Lung microvascular endothelial cell (primary cell): ENCODE measurements at places on chromosomes 2 and 18.

GRCh38 chr2:47798631-47799030, 15.7 kb downstream of the MSH6 start:
- no peak for DNase-seq

- peak; percentile 90 for DNase-seq
These were observed 46.7 kb upstream of the LAPTM4A start for GRCh38 chr2:20097889-20098714.

GRCh38 chr18:49691177-49691608, 122.1 kb downstream of the ACAA2 start:
- peak; percentile 87 for DNase-seq

- DNase-seq: no peak
These were observed 4.6 kb downstream of the CDCA7 start for GRCh38 chr2:173359231-173359630.

- peak; percentile 48 for DNase-seq
These were observed 25.4 kb downstream of the SESTD1 start for GRCh38 chr2:179239195-179239594.

DNA sequence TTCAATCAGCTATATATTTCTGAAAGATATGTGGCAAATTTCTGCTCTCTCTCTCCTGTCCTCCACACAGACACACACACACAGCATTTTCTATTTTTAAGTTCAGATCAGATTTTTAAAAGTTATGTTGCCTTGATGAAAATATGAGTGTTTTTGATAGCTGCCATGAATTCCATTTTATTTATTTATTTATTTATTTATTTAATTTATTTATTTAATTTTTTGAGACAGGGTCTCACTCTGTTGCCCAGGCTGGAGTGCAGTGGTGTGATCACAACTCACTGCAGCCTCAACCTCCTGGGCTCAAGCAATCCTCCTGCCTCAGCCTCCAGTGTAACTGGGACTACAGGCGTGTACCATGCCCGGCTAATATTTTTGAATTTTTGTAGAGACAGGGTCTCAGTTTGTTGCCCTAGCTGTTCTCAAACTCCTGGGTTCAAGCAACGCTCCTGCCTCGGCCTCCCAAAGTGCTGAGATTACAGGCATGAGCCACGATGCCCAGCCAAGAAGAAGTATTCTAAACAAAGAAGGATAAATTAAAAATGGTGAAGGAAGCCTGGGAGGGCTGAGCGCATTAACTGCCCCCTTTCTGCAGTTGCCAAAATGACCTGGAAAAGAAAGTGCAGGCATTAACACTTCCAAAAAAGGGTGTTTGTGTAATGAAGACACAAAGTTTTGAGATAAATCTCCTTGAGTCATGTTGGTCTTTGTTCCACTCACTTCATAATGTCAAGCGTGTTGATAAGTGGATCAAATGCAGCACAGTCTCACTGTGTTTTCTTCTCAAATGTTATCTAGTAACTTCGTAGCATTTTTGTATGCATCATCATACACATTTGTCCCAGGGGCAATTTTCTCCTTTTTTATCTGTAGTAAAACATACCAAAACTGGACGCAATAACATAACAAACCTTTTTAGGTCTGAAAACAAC, 11.1 kb upstream of the IMPA2 start:
- DNase-seq: no peak

DNA sequence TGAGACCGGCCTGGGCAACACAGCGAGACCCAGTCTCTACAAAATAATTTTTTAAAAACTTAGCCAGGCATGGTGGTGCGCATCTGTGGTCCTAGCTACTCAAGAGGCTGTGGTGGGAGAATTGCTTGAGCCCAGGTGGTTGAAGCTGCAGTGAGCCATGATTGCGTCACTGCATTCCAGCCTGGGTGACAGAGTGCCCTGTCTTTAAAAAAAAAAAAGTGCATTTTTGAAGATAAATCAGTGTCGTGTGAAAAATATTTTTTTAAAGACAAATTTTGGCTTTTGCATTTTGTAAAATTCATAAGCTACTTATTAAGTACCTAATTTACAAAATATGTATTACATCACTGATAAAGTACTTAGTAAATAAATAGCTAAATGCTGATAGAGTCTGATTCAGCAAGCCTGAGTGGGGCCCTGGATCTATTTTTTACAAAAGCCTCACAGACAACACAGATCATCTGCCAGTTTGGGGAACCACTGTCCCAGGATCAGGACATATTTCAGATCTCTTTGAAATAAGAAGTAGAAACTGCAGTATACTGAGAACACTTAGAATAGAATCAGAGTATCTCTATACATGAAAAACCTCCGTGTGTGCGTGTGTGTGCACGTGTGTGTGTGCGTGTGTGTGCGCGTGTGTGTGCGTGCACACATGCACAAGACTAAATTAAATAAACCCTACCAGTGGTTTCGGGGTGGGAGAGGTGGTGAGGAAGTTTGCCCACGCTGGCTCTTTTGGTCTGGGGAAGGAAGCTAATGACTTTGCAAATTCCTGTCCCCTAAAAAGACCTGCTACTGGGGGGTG, 61.6 kb downstream of the AAK1 start:
- DNase-seq: peak; percentile 39

DNA sequence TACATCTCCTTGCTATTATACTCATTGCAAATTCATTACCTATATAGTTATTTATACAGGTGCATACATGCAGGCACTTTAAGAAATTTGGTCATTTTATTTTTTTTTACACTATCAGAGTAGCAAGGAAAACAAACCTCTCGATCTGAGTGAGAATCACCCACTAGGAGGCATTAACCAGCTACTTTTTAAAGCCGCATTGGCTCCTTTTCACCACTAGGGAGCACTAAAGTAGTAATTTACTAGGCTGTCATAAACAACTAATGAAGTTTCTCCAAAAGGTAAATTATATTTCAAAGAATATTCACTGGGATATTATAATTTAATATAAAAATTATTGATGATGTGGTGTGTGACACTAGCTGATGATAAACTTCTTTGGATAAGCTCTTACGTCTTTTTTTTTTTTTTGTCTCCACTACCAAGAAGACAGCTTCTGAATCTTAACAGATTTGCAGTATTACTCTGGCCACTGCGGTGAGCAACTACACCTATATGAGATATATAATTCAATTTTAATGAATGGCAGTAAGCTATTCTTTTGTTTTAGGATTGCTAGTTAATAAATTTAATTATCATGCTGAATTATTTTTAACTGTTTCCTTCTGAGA, 101.9 kb downstream of the NOL4 start:
- DNase-seq: peak; percentile 69

GRCh38 chr18:11807233-11807632, 44.0 kb upstream of the CHMP1B start:
- no peak for DNase-seq

GRCh38 chr18:30280861-30281470, 761.6 kb downstream of the DSC3 start:
- peak; percentile 58 for DNase-seq

GRCh38 chr2:158729451-158729850, 65.7 kb upstream of the DAPL1 start:
- DNase-seq: no peak

- DNase-seq: peak; percentile 40
These were observed 8.3 kb downstream of the ATG16L1 start for GRCh38 chr2:233259730-233260129.

- DNase-seq: no peak
These were observed 249.3 kb upstream of the FSHR start for GRCh38 chr2:49403637-49404036.

- peak; percentile 5 for DNase-seq
These were observed 17.8 kb downstream of the CFAP210 start for GRCh38 chr2:169676357-169676756.

DNA sequence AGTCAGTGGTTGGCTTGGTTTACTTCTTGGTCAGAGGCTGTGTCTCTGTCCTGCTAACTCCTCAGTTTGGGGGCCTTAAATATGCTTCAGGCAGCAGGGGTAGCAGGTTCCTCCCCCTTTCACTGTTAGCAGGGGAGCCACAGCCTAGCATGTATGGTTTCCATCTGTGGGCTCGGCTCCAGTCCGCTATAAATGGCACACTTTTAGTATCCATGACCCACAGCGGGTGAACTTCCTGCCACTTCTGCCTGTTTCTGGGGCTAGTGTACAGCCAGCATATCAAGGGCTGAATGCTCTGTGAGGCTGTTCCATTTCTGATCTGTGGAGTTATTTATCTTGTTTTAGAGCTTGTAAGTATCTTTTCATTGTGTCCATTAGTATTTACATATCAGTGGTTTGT, 58.3 kb downstream of the MRPL33 start:
- DNase-seq: peak; percentile 4

- DNase-seq: no peak
These were observed 3.7 kb upstream of the SOCS6 start for GRCh38 chr18:70284976-70285620.

GRCh38 chr2:96065381-96065930, 30.7 kb upstream of the GPAT2 start:
- no peak for DNase-seq

DNA sequence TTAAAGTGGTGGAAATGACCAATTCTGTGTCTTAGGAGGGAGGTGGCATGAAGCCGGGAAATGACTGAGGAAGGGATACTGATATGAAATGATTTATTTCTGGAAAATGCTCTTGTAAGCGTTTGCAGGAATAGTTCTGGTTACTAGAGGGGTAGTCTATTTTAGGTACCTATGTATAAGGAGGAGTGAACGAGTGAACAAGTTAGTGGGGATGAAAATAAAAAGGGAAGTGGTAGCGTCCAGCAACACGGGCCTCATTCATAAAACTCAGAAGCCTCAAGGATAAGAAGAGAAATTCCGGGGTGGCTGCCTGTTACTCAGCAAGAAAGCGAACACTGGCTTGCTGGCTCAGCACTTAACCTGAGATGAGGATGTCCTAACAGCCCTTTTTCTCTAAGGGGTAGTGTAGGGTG, 303.3 kb downstream of the NCKAP5 start:
- no peak for DNase-seq

- DNase-seq: no peak
These were observed 446.2 kb downstream of the PIK3C3 start for GRCh38 chr18:42401131-42401673.

DNA sequence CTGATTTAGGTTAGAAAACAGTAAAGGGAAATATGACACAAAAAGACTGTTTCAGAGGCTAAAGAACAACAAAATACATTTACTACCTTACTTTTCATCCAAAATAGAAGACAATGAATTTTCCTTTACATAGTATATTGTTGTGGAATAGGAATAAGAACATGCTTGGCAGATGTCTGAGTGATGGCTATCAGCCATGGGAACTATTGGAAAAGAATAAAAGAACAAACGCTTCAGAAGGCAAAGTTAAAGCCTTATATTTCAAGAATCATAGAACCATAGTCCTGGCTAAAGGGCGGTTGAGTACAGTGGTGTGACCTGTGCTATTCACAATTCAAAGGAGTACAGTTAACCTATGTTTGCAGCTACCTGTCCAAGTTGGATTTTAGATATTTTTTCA, 73.9 kb upstream of the NRXN1 start:
- DNase-seq: no peak

DNA sequence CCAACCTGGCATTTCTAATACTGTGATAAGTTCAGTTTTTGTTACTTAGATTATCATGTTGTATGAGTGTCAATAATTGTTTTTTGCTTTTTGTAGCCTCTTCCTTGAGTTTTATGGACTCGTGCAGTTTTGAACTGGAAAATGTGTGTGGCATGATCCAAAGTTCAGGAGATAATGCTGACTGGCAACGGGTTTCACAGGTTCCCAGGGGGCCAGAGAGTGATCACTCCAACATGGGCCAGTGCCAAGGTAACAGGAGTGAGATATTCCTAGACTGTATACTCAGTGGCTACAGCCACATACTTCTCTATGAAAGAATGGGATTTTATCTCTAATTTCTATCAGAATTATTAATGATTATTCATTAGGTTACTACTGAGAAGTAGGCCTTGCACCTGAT, 18.2 kb downstream of the MEP1B start:
- no peak for DNase-seq

DNA sequence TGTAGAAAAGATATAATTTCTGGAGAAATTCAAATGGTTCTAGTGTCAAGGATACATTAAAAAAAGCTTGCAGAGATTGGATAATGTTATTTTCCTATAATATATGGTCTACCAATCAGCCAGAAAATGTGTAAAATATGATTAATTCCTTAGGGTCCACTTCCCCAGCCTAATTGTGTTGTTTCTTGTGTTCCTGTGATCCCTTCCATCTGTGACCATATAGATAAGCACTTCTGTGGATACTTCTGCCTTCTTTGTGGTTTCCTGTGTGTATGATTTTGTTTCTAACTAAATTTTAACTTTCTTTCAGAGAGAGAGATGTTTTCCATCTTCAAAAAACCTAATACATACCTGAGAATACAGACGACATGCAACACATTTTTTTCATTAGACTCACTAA, 367.1 kb upstream of the PIK3C3 start:
- no peak for DNase-seq

- DNase-seq: no peak
These were observed 27.5 kb downstream of the ZNF638 start for GRCh38 chr2:71358931-71359671.

GRCh38 chr18:36811430-36811829, 17.4 kb downstream of the TPGS2 start:
- DNase-seq: no peak

GRCh38 chr2:133421516-133422324, 146.5 kb downstream of the NCKAP5 start:
- DNase-seq: no peak

- DNase-seq: peak; percentile 13
These were observed 373.8 kb downstream of the TMEM182 start for GRCh38 chr2:103135679-103136078.

- DNase-seq: no peak
These were observed 19.1 kb downstream of the NETO1 start for GRCh38 chr18:72848503-72849237.

- peak; percentile 27 for DNase-seq
These were observed 14.0 kb downstream of the YIPF4 start for GRCh38 chr2:32291746-32292145.

GRCh38 chr18:77008576-77009315, 123.8 kb downstream of the MBP start:
- no peak for DNase-seq

DNA sequence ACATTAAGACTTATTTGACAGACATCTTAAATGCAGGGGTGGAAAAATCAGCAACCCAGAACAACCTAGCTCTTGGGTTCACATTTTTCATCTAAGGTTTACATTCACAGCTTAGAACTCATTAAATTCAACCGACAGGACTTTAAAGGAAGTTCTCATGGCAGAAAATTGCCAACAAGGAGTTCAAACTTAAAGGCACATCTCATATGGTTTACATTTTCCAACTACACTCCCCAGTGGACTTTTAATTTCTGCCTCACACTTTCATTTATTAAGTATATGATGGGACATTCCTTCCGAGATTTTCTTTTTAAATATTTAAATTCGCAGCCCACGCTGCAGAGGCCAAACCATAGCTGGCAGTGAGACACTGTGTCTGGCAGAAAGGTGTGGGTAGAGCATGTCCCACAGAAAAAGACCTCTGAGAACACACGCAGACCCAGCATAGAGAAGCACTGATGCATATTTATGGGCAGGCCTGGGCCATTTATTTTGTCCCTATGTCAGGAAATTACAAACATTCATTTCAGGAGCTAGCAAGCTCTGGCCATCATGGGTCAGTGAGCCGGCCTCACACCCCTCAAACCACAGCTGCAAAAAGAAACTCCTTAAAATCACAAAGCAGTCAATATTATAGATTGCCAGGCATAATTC, 46.3 kb downstream of the STK39 start:
- no peak for DNase-seq
